ENCODE measurements at places on chromosomes 4 and X.

DNA sequence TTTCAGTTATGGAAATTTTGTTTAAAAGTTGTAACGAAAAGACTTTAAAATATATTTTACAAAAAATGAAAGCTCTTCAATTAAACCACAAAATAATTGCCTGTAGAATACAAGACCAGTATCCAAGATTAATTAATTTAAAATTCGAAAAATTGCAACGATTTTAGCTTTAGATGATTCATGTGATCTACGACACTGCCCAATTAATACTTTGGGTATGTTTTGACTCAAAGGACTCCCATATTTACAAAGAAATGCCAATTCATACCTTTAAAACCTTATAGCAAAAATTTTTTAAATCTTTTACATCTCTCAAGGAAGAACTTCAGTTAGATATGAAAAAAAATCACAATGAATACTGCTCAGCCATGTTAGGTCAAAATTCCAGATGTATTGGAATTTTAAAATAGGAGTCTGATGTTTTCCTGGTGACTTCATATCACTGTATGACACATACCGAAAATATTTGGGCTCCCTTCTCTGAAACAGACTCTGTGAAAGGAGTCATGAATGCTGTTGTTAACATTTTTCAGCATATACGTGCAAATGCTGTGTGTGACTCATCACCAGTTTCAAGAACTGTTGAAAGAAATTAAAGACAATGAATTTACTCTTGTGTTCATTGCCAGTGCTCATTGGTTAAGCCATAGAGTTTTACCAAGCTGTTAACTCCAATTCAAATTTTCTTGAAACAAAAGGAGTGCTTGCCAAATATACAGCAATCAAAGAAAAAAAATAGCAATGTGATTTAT is 13.8 kb upstream of the SMS start:
- DNase-seq: no peak

- no peak for DNase-seq
Measured at GRCh38 chr4:104465619-104466018, 29.1 kb downstream of the CXXC4 start.

- no peak for DNase-seq
Measured at GRCh38 chr4:64001229-64001898, 407.9 kb downstream of the TECRL start.

DNA sequence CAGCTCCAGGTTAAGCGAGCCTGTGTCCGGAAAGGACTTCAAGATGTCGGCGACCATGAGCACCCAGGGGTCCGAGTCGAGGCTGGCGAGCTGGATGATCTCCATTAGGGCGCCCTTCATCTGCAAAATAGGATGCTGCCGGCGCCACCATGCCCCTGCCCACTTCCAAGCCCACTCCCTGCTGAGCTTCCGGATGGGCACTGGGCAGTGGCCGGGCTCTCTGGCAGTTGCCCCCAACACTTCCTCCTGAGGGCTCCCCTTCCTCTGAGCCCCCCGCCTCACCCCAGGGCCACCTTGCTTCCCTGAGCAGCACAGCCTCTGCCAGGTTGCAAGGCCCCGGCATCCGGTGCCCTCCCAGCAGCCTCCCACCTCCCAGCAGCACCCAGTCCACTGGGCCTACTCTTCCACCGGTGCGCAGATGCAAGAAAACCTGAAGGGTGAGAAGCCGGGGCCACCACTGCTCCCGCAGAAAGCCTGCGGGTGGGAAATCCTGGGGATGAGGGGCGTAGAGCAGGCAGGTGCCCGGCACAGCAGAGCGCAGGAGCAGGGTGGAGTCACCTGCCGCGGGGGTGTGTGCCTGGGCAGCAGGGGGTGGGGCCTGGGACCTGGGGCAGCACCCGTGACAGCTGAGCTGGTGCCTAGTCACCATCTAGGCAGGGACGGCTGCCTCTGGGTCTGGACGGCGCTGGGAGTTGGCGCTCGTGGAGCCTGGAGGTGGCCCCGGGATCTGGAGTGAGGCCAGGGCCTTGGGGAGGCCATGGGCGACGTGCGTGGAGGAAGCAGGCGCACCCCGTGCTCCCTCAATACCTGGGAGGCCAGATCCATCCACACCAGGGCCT is 17.0 kb downstream of the NELFA start:
- DNase-seq: no peak

DNA sequence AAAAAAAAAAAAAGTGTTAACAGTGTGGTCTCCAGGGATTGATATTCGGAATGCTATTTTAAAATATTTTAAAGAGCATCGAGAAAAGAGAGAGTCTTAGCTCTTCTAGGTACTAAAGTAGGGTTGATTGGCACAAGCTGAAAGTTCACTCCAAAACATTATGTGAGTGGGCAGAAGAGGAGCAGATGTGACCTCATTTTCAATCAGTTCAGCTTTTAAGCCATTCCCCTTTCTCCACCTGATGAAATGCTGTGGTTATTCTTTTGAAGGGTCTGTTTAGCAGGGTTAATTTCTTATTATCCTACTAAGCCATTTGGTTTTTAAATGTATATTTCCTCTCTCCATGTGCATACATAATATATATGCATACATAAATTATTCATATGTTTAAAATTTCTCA is 69.2 kb downstream of the GALNT7 start:
- DNase-seq: no peak

- no peak for DNase-seq
Measured at GRCh38 chrX:130097507-130098209, 12.6 kb downstream of the ELF4 start.

GRCh38 chr4:27128443-27128842 is 267.8 kb downstream of the STIM2 start:
- DNase-seq: no peak

- DNase-seq: no peak
Measured at GRCh38 chr4:121978172-121978516, 26.3 kb upstream of the TRPC3 start.

DNA sequence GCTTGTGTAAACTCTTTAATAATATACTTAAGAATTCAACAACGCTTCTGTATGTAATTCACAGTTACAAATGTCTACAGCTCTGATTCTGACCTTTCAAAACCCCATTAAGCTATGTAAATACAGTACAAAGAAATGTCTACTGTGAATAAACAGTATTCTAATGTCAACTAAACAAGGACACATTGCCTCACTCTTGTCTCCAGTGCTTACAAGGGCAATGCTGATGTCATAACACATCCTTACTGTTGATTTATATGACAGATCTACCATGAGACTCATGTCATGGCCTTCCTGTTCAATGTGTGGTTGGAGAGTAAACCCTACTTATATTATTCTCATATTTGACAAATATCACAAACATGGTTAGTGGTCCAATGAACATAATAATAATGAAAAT is 256.1 kb upstream of the ADGRL3 start:
- DNase-seq: no peak

DNA sequence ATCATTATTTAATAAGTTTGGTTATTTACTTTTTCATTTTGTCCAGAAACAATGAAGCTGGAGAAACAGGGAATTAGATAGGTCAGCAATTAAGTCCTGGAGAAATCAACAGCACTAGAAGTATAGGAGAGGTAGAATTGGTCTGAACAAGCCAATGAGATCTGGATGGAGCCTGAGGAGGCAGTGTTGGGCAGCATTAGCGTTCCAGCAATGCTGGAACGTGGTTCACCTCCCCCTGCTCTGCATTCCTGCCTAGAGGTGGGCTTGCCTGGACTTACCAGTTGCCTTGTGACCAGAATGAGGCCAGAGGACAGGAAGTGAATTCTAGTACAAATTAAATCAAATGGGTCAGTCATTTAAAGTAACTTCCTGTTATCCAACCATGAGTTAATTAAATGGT is 4.6 kb downstream of the RASSF6 start:
- DNase-seq: peak; percentile 47

DNA sequence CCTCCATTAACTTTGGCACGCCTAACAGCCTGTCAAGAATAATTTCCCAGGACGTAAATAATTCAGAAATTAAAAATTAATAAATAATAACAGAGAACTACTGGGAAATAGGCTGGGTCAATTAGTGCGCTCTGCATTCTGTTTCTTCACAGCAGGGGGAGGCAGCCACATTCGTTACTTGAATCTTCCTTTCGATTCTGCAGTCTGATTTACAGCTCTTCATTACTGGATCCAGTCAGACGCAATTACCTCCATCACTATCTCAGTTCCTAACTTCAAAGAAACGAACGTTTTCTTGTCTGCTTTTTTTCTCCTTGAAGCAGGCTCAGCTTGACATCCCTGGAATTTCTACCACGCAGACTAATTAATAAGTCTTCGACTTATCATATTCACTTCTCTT is 9.0 kb upstream of the RPL34 start:
- no peak for DNase-seq

DNA sequence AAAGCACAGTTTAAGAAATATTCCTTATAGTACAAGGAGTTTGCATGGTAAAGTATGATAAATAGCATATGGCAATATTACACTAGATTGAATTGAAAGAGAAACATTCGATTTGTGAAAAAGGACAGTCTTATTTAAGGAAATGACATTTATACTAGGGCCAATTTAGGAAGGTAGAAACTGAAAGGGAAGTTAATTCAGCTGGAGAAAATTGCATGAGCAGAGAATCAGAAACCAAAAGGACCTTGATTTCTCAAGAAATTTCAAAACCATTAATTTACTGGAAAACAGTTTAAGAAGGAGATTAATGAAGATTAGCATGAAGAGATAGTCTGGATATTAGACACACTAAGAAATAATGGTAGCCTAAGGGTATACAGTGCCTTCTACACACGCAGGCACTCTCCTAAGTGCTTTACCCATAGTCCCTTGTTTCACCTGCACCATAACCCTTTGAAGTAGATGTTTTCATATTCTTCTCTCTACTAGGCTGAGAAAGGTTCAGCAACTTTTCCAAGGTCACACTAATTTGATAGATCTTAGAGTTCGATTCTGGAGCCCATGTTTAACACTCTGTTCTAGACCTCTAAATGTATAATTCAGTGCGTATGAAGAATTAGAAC is 259.1 kb upstream of the SLIT2 start:
- DNase-seq: no peak

- no peak for DNase-seq
Measured at GRCh38 chrX:64202808-64203325, 2.6 kb downstream of the AMER1 start.

- no peak for DNase-seq
Measured at GRCh38 chr4:22695917-22696316, 3.2 kb downstream of the GBA3 start.

Data from H1 (cell line).